Esophagus squamous epithelium (tissue), 5 donors: ENCODE measurements at places on chromosomes 1 and 21.
A peak's percentile ranks its signal among the peaks of the same experiment; 100 is the strongest.

DNA sequence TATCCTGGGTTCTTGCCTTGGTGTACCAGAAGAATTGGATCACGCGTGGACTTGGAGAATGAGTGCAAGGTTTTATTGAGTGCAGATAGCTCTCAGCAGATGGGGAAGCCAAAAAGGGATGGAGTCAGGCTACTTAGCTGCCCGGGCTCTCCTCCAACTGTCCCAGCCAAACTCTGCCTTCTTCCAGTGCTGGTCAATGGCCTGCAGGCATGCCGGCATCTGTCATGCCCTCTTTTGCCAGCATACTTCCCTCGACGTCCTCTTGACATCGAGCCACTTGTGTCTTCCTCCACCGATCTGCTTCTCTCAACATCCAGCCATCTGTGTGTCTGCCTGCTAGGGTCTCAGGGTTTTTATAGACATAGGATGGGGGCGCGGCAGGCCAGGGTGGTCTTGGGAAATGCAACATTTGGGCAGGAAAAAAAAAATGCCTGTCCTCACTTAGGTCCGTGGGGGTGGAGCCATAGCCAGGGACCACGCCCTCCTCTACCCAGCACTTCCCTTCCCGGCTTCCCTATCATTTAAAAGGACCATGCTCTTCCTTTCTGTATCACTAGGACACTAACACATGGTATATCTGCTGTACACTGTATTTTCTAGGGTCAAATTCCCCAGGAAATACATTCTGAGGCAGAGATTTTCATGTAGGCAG is 47.0 kb upstream of the BCAR3 start:
- no peak overlapping the region for H3K4me3 ChIP-seq
- no peaks in the 10 kb centered on the region for H3K4me1 ChIP-seq
- H3K36me3 ChIP-seq, result no peaks in the 10 kb centered on the region
- no peaks in the 10 kb centered on the region for H3K27me3 ChIP-seq
- no peak overlapping the region for H3K27ac ChIP-seq

DNA sequence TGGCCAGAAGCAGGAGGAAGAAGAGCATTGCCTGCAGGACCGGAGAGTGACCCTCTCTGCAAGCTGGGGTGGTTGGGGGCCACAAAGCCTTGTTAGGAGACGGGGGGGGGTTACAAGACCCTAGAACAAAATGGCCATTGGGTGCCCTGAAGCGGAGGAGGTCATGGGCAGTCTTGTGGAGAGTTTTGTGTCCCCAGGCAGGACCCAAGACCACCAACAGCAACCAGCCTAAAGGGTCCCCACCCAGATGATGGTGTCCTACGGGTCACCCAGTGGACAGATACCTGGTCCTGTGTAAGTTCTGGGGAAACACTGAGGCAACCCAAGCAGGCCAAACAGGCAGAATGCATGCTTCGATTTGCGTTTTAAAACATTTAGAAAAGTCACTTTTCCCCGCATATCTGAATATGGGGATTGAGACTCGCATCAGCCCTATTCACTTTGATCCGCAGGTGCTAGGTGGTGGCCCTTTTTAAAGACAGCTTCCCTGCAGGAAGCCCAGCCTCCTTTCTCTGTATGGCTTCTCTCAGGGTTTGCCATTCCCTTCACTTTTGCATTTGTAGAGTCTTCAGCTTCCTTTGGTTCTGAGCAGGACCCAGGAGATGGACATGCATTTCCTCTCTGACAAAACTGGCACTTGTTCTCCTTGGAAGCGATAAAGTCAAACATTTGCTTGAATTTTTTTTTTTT is 21.1 kb downstream of the GNG4 start:
- no peak for DNase-seq
- H3K36me3 ChIP-seq, result no peaks in the 10 kb centered on the region
- no peaks in the 10 kb centered on the region for H3K27me3 ChIP-seq
- H3K4me3 ChIP-seq, result no peak overlapping the region

DNA sequence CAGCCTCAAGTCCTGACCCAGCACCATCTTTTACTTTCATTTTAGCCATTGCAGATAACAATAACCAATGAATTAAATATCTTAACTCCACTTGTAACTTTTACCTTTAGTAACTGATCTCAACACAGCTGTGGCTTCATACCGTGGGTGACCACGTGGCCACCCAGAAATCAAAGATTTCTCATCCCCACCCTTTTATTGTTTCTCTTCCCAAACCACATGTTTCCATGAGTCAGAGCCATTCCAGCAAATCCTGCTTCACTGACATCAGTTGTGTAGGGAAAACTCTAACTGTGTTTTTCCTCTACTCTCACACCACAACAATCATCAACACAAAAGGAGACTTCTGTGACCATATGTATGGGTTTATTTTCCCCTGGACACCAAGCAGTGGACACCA is 25.1 kb upstream of the BRDT start:
- H3K36me3 ChIP-seq, result no peaks in the 10 kb centered on the region
- no peak for DNase-seq
- no peak overlapping the region for H3K27ac ChIP-seq
- H3K4me3 ChIP-seq, result no peak overlapping the region
- no peaks in the 10 kb centered on the region for H3K27me3 ChIP-seq
- H3K4me1 ChIP-seq, result peaks cover 3% of the 10 kb centered on the region

GRCh38 chr1:161305867-161306519 is 3.8 kb downstream of the MPZ start:
- no peaks in the 10 kb centered on the region for H3K27me3 ChIP-seq
- DNase-seq, result peak; percentile 72
- H3K36me3 ChIP-seq, result no peaks in the 10 kb centered on the region
- H3K4me1 ChIP-seq, result peaks cover 11% of the 10 kb centered on the region
- peak overlapping the region; percentile 73 for H3K27ac ChIP-seq

GRCh38 chr1:209784265-209785169 is at the start of gene C1orf74:
TSS of gene C1orf74 (minus strand) at chr1:209784559. CDS start at chr1:209783634, 925 bp downstream.
- H3K36me3 ChIP-seq, result peaks cover 61% of the 10 kb centered on the region
- peaks cover 62% of the 10 kb centered on the region for H3K4me1 ChIP-seq
- H3K27ac ChIP-seq, result peak within 1 kb of the TSS; percentile 92
- H3K4me3 ChIP-seq, result peak within 1 kb of the TSS; percentile 68

DNA sequence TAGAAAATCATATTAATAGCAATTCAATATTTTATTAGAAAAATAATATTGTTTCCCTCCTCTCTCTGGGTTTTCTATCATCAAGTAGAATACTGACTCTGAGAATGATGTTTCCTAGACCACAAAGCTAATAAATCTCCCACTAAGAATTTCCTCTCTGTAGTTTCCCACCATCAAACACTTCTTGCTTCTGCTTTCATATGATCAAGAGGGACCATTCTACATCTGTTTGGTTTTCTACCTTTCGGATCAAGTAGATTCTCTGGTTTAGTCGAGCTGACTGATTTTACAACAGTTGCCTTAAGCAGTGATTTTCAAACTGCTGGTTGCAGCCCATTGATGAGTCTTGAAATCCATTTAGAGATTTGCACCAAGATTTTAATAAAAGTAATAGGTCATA is 240.2 kb upstream of the PTBP2 start:
- H3K4me3 ChIP-seq, result no peak overlapping the region
- no peaks in the 10 kb centered on the region for H3K27me3 ChIP-seq
- no peaks in the 10 kb centered on the region for H3K36me3 ChIP-seq
- no peak overlapping the region for H3K27ac ChIP-seq
- no peak for DNase-seq

DNA sequence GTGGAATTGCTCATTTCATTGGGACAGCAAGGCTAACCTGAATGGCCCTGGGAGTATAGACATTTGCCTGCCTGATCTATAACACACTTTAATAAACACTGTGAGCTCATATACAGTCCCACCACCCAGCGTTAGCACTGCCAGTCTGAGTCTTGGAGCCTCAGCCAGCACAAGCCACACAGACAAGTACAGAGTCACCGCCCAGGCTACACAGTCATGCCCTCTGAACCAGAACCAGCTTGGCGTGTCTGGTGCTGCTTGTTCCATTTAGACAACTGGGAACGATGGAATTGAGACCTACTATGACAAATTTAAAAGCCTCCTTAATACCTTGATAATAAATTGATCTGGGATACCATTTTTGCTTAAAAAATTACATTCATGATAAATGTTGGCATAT is 31.6 kb downstream of the NID1 start:
- peaks cover 19% of the 10 kb centered on the region for H3K4me1 ChIP-seq
- no peak for DNase-seq

DNA sequence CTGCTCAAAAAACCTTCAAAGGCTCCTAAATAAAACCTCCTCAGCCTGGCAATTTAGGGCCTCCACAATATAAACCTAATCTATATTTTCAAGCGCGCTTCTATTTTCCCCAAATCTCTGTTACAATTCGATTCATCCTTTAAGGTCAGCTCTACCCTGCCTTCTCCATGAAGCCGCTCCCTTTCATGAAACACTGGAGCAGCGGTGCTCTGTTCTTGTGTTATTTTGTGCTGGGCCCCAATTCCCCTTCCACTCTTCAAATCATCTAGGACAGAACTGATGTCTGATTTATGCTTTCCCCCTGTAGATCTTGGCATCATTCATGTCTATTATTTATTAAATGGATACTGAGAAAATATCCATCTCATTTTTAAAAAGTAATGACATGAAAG is 6.9 kb downstream of the ERRFI1 start:
- peaks cover 100% of the 10 kb centered on the region for H3K4me1 ChIP-seq
- no peak overlapping the region for H3K4me3 ChIP-seq
- peak overlapping the region; percentile 50 for H3K27ac ChIP-seq
- no peaks in the 10 kb centered on the region for H3K27me3 ChIP-seq
- peaks cover 4% of the 10 kb centered on the region for H3K36me3 ChIP-seq
- DNase-seq, result no peak

DNA sequence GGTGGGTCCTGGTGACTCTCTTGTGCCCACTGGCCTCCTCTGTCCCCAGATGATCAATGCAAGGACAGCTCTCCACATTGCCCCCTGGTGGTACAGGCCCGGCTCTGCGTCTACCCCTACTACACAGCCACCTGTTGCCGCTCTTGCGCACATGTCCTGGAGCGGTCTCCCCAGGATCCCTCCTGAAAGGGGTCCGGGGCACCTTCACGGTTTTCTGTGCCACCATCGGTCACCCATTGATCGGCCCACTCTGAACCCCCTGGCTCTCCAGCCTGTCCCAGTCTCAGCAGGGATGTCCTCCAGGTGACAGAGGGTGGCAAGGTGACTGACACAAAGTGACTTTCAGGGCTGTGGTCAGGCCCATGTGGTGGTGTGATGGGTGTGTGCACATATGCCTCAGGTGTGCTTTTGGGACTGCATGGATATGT is 10.8 kb downstream of the ADAMTSL4 start:
- no peaks in the 10 kb centered on the region for H3K27me3 ChIP-seq

DNA sequence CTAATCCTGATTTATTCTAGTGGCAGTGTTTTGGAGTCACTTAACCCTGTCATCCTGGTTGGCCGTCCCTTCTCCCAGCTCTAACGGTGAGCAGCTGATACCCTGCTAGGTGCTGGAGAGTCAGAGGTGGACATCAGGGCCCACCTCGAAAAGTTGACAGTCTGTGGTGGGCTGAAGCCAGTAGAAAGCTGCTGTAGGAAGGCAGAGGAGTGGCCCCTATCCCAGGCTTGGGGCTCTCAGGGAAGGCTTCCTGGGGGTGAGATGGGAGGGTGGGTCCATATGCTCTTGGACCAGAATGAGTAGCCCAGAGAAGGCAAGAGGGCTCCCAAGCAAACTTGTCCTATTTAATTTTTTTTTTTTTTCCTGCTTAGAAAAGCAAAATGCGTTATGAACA is 475 bp upstream of the RPL5 start:
- DNase-seq, result no peak
- H3K36me3 ChIP-seq, result no peaks in the 10 kb centered on the region
- H3K4me1 ChIP-seq, result peaks cover 40% of the 10 kb centered on the region
- peak overlapping the region; percentile 100 for H3K4me3 ChIP-seq

- DNase-seq, result peak; percentile 37
- H3K36me3 ChIP-seq, result no peaks in the 10 kb centered on the region
- peaks cover 65% of the 10 kb centered on the region for H3K4me1 ChIP-seq
- peak overlapping the region; percentile 98 for H3K27ac ChIP-seq
- H3K4me3 ChIP-seq, result peak overlapping the region; percentile 30
These were observed 82.5 kb upstream of the ZNF648 start for GRCh38 chr1:182143825-182144645.

- no peaks in the 10 kb centered on the region for H3K36me3 ChIP-seq
- peaks cover 36% of the 10 kb centered on the region for H3K27me3 ChIP-seq
- DNase-seq, result no peak
- peaks cover 45% of the 10 kb centered on the region for H3K4me1 ChIP-seq
These were observed at the start of gene SAMD11 for GRCh38 chr1:923131-923990. TSS of gene SAMD11 (plus strand) at chr1:923923. CDS start at chr1:924432, 509 bp downstream.

DNA sequence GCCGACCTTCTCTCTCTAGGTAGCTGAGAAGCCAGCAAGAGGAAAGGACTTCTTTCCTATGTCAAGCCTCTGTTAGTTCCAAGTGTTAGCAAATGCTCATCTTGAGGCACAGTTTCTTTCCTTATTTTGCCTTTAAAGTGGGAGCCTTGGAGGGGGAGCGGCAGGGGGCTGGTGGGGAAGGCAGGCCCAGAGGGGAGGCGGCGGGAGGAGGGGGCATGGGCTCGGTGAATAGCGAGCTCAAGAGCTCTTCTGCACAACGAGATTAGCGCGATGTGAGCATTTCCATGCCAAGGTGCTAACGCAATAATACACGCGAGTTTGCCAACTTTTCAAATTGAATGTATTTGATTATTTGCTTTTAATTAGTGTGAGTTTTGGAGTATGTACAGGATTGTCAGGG is 372.6 kb downstream of the RPS6KC1 start:
- H3K4me3 ChIP-seq, result no peak overlapping the region
- no peak for DNase-seq
- H3K4me1 ChIP-seq, result no peaks in the 10 kb centered on the region
- H3K27ac ChIP-seq, result no peak overlapping the region

DNA sequence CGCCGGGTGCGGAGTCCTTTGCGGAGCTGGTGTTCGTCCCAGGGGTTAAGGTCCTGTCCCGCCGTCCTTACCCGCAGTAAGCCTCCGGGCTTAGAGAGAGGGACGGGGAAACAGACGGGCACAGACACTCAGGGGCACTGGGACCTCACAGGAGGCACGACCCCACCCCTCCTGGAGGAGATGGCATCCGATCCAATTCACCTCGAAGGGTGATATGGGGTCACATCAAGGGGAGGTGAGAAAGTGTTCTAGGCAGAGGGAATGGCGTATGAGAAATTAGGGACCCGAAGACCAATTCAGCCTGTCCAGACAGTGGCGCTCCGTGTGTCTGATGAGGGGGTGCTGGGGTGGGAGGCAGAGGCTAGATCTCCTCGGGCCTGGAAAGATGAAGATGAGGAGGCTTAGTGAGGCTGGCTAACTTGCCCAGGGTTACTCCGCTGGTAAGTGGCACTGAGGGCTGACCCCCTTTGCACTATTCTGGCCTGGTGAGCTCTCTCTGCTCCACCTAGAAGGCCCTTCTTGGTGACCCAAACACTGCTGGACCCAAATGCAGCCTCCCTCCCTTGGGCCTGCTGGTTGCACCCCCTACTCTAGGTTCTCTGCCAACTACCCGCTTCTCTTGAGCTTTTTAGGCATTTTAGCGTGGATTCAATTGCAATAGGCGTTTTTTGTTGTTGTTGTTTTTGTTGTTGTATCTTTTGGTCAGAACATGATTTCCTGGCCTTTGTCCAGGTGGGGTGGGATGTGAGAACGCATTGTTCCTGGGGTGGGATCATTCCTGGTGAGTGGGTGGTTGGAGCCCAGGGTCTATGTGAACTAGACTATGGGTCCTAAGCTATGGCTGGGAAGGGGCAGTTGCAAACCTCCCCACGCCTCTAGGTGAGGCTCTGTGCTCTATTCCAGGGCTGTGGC is 12.3 kb downstream of the BTBD19 start:
- H3K27me3 ChIP-seq, result no peaks in the 10 kb centered on the region
- H3K27ac ChIP-seq, result peak overlapping the region; percentile 77
- no peaks in the 10 kb centered on the region for H3K36me3 ChIP-seq
- DNase-seq, result no peak
- H3K4me1 ChIP-seq, result peaks cover 14% of the 10 kb centered on the region
